Activated naive CD4-positive, alpha-beta T cell (primary cell): ENCODE measurements at places on chromosomes 3 and 15.

DNA sequence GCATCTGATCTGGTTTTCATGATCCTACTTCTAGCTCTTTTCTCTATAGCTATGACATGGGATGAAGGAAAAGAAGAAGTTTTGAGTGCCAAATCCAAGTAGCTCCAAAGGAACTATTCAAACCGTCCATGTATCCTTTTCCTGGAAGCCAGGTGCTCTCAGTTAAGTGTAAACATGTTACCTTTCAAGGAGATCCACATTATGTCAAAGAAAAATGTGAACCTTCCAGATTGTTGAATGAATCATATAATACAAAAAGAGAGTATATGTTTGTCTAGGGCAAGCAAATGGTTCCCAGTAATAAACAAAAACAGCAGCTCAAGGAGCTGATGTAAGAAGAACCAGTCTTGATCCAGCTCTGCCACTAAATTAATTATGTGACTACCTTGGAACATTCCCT is 534.9 kb downstream of the MAGI1 start:
- DNase-seq: no peak

GRCh38 chr3:49663831-49664230 is 10.3 kb upstream of the APEH start:
- no peak for DNase-seq

DNA sequence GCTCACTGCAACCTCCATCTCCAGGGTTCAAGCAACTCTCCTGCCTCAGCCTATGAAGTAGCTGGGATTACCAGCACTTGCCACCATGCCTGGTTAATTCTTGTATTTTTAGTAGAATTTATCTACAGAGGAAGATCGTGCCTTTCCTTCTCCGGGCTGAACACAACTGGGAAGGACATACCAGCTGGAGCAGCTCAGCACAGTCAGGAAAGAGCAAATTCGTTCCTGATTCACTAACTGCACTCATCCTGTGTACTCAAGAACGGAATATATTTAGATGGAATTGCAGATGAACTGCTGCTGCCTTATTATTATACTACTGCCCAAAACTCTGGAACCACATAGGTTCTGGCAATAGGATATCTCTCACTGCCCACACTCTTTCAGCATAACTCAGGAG is 27.1 kb upstream of the P4HTM start:
- no peak for DNase-seq

DNA sequence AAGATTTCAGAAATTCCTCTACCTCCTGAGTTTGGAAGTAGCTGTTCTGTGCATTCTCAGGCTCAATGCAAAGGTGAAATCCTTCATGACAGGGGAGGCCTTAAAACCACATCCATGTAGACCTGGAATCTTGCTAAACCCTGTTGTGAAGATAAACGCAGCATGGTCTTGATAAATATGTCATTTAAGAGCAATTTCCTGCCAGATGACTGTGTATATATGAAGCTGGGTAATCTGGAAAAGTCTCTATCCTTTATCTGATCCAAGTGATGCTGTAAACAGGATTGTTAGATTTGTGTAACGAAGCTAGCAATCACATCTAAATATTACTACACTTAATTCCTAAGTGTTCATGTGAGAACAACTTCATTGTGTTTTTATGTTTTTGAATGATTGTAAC is 9.1 kb downstream of the MCTP2 start:
- no peak for DNase-seq

GRCh38 chr3:129506231-129506742 is 22.2 kb upstream of the RHO start:
- no peak for DNase-seq

GRCh38 chr3:49017971-49018706 is at the start of gene DALRD3:
Gene DALRD3 (minus strand): TSS chr3:49018580. CDS start chr3:49018564, 16 bp downstream.
- peak; percentile 51 for DNase-seq

DNA sequence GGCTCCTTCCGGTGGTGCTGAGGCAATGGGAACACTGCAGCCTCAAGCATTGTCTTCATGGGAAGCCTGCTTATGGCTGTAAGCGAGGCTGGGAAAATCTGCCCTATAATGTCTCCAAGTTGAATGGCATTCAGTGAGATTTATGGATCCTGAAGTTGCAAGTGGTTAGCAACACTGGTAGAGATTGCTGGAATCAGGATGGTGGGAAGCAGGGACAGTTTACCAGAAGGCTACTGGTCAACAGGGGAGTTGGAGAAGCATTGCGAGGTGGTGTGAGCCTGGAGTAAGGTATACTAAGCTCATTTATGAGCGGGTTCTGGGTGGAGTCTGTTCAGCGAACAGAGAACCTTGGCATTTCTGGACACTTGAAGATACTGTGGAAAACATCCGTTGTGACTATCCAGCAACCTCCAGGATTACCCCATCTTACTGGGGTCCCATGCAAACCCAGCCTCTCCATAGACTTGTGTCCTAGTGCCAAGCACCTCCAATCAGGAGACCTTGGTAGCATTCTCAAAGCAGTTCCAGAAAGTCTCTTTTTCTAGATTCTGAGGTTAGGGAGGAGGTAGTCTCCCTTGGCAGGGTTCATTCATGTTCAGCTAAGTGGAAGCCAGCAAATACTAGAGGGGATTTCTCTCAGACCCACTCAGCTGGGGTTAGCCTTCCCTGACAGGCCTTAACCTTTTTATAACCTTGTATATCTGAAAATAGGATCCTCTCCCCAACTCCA is 7.3 kb downstream of the RPSA start:
- no peak for DNase-seq

DNA sequence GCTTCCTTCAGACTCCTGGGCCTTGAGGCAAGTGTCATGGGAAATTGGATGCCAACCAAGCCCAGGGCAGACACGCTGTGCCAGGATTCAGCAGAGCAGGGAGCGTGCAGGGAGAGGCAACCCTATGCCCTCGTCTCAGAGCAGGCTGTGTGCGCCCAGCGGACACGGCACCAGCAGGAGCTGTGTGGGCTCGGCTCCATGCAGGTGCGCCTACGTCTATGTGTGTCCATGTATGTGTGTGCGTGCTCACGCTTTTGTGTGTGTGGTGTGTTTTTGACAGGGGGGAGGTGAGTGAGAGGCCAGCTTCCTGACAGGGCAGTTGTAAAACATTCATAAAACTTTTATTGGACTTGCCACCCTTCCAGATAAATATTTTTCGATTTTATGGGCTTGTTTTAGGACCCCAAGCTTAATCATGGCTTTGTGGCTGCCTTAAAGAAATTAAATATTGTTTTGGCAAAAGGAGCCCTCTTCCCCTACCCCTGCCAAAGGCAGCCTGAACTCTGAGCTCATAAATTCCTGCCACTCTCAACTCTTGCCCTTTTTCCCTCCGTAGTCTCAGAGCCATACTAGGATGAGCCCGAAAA is 84.4 kb downstream of the DNAJB8 start:
- DNase-seq: no peak

DNA sequence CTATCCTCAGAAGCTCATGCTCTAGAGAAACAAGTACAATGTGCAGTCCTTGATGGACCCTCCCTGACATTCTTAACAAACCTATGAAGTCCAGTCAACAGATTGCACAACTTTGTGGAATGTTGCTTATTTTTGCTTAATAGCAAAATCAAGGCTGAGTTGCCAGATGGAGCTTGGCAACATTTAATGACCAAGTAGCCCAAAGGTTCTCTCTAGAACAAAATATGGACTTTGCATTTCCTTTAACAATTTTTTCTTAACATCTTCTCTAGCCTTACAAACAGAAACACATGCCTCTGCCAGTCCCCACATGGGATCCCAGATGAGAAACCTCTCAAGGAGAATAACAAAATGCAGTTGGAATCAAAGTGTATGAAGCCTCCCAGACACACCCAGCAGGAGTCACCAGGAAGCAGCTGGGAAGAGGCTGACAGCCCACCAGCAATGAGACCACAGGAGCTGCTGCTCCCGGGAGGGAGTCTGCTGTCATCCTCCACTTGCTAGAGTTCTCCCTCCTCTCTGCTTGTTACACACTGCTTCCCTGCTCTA is 422.5 kb upstream of the CDIN1 start:
- no peak for DNase-seq

- no peak for DNase-seq
These were observed 14.7 kb downstream of the RARRES1 start for GRCh38 chr3:158717576-158717975.

GRCh38 chr15:70291305-70292075 is 193.8 kb upstream of the TLE3 start:
- DNase-seq: no peak

GRCh38 chr15:93803421-93804152 is 427.8 kb upstream of the MCTP2 start:
- DNase-seq: no peak

- DNase-seq: no peak
These were observed 517.9 kb downstream of the MECOM start for GRCh38 chr3:169145540-169146178.

DNA sequence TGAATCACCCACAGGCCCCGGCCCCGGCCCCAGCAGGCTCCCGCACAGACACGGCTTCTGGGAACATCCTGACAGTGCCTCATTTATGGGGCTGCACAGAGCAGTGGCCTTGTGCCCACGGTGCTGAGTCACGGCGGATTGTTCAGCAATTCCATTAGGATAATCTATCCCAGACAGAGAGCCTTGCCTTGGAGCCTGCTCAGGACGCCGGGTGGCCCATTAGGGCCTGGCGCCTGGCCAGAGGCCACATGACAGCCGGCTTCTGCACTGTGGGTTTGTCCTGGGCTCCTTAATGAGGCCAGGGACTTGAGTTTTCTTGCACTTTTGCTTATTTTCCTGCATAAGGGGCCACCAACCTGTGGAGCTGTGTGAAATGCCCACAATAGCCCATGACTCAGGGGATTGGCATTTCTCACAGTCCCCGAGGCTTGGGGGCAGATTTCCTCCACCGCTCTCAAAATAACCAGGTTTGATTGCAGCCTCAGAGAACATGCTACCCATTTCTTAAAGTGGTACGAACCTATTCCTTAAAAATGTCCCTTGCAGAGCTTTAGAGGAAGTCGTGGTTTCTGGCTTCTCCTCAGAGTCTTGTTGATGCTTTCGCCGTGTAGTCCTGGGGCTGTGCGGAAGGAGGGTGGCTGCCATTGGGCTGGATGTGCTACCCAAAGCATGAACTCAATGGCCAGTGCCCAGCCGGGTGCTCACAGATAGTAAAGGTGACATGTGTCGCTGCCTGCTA is 19.0 kb downstream of the SYNM start:
- no peak for DNase-seq

- DNase-seq: no peak
These were observed 1.5 kb upstream of the NEO1 start for GRCh38 chr15:73050561-73051295.

- DNase-seq: no peak
These were observed at the start of gene CATSPER2 for GRCh38 chr15:43648649-43649429. Gene CATSPER2 (minus strand): TSS chr15:43648844. CDS start chr15:43648061, 783 bp downstream.

DNA sequence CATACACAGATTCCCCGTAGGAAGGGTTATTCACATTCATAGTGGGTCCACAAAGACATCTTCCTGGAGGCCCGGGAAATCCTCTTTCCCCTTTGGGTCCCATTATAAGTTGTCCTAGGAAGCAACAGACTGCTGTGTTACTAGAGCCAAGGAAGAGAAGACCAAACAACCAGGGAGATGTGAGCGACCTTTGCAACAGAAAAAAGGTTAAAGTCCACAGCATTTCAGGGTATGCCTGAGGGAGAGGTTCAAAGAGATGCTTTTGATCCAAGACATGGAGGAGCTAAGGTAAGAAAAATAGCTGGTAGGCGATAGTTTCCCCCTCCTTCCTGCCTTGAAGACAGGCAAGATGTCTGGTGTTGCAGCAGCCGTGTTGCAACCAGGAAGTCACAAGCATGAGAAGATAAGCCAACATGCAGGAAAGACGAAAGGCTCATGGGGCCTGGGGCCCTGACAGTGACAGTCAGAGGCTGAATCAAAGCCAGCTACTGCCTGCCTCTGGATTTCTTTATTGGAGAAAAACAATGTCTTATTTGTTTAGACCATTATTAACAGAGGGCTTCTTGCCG is 30.9 kb downstream of the EAF1 start:
- no peak for DNase-seq

DNA sequence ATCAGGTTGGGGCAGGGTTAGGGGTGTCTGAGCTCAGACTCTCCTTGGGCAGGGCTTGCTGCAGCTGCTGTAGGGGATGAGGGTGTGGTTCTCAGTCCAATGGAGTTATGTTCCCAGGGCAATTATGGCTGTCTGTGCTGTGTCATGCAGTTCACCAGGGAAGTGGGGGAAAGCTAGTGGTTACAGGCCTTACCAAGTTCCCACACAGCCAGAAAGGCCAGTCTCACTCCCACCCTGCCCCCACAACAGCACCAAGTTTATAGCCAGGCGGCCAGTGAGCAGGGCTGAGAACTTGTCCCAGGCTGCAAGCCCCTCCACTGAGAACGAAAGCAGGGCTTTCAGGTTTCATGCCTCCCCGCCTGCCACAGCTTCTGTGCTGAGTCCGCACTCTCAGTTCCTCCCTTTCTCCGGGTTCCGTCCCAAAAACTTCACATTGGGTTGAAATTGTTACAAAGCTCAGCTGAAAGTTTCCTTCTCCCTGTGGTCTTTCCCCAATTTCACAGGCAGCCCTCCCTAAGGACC is 19.6 kb upstream of the CPOX start:
- DNase-seq: no peak
